ENCODE measurements at places on chromosomes 1 and 21. TPM values are rescaled to one million over a fixed set of nuclear protein-coding genes. Genes with fewer than 3 reads are reported as not detected.

Gene VSIG8
- total RNA-seq: not detected

Gene LEPR
- 3.6 TPM for total RNA-seq

Gene CYP4B1
- 0.10 TPM for total RNA-seq

Gene TMEM52
- total RNA-seq: not detected

Gene SPATA21
- 0.12 TPM for total RNA-seq

Gene GCSAML
- total RNA-seq: not detected

Gene CTH
- total RNA-seq: 6.3 TPM

Gene TNFRSF4
- total RNA-seq: 418 TPM

Gene VTCN1
- not detected for total RNA-seq

Gene VWA1
- total RNA-seq: 1.6 TPM

Gene RAB42
- total RNA-seq: not detected

Gene SLAMF9
- not detected for total RNA-seq

Gene TFF2
- not detected for total RNA-seq

Gene S100B
- total RNA-seq: 0.49 TPM

Gene ECE1
- total RNA-seq: 91.2 TPM

Gene TAL1
- total RNA-seq: not detected

Gene DCST2
- total RNA-seq: 0.29 TPM

Gene ZBTB18
- total RNA-seq: 10.2 TPM

Data from T-helper 1 cell treated with Interleukin-12 subunit alpha and Interleukin-12 subunit beta and Interleukin-4 antibody, amounts not matched to agents 30 ng/mL and 1 ng/mL, for 36 hours (primary cell).